ENCODE measurements at places on chromosomes 5 and 9. TPM values are rescaled to one million over a fixed set of nuclear protein-coding genes. Genes with fewer than 3 reads are reported as not detected.

Gene MORN5
- polyA plus RNA-seq, result not detected

Gene F2R
- 212 TPM for polyA plus RNA-seq

Gene TAF11L10
- not detected for polyA plus RNA-seq

- no peaks in the 10 kb centered on the region for H3K36me3 ChIP-seq
- no peak for DNase-seq
- no peak overlapping the region for H3K4me3 ChIP-seq
- no peaks in the 10 kb centered on the region for H3K27me3 ChIP-seq
- peaks cover 49% of the 10 kb centered on the region for H3K4me1 ChIP-seq
Observed at GRCh38 chr5:178440181-178440580, 150.0 kb downstream of the COL23A1 start.

- H3K36me3 ChIP-seq, result no peaks in the 10 kb centered on the region
- no peak overlapping the region for H3K4me3 ChIP-seq
- no peak overlapping the region for H3K27ac ChIP-seq
- H3K4me1 ChIP-seq, result no peaks in the 10 kb centered on the region
Observed at GRCh38 chr5:88419931-88420330, 151.3 kb upstream of the TMEM161B start.

GRCh38 chr5:56093970-56094369 is 99.2 kb upstream of the IL6ST start:
- H3K4me3 ChIP-seq, result no peak overlapping the region
- DNase-seq, result no peak
- no peaks in the 10 kb centered on the region for H3K27me3 ChIP-seq
- H3K36me3 ChIP-seq, result no peaks in the 10 kb centered on the region

DNA sequence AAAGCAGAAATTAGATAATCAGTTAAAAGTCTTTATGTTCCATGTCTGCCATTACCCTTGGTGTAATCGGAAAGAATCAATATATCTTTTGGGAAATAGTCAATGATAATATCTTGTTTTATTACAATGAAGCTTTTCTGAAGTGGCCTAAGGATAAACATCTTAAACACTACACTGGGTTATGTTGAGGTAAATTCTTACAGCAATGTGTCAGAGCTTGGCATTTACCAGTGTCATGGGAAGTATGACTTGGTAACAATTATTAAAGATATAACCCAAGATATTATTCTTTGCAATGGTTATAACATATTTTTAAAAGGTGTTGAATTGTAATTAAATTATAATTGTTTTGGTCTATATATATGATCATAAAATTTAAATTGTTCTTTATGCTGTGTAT is 84.7 kb downstream of the CFAP95 start:
- no peak overlapping the region for H3K27ac ChIP-seq
- H3K4me3 ChIP-seq, result no peak overlapping the region
- no peaks in the 10 kb centered on the region for H3K4me1 ChIP-seq
- DNase-seq, result no peak
- H3K27me3 ChIP-seq, result no peaks in the 10 kb centered on the region

GRCh38 chr9:126125992-126126409 is 200.6 kb upstream of the MVB12B start:
- no peaks in the 10 kb centered on the region for H3K4me1 ChIP-seq
- peaks cover 13% of the 10 kb centered on the region for H3K27me3 ChIP-seq
- H3K27ac ChIP-seq, result peak overlapping the region; percentile 44
- peak; percentile 33 for DNase-seq
- H3K4me3 ChIP-seq, result no peak overlapping the region
